NCI-H1930 (cell line): ENCODE measurements at places on chromosomes 12 and 14.

DNA sequence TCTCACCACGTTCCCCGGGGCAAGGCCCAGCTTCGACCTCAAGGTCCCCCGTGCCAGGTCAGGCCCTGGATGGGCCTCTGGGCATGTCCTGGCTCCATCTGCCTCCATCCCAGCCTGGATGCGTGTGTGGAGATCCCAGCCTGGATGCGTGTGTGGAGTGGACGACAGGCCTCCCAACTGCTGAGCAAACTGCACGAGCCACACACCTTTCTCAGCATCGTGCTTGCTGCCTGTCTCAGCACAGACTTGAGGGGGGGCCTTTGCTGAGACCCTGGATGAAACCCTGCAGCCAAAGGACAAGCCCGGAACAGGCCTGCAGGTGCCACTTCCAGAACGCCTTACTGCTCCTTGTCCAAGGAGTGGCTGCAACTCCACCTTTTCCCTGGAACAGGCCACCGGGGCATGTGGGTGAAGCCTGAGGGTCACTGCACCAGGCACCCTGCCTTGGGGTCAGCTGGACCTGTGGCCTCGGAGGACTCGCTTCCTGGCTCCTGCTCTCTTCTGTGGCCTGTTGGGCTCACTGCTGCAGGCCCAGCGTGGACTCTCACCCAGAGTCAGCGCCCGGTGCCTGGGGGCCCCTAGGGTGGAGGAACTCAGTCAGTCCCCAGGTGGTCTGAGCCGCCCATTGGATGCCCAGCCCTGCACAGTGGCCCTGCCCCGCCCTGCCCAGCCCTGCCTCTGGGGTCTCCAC, 176.0 kb downstream of the KIF26A start:
- no peak for DNase-seq

DNA sequence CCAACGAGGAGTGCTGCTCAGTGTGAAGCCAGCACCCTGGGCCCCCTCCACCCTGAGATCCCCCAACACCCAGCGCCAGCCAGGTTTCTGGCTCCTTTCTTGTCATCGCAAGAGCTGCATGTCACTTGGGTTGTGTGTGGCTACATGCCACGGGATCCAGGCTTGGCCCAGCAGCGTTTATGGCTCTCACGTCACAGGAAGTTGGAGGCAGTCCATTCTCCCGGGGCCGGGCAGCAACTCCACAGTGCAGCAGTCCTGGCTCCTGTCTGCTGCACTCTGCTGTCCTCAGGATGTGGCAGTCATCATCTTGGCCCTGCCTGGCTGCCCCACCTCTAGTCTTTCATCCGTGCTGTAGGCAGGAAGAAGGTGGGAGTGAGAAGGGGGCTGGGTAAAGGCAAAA, 78.3 kb downstream of the AACS start:
- no peak for DNase-seq

DNA sequence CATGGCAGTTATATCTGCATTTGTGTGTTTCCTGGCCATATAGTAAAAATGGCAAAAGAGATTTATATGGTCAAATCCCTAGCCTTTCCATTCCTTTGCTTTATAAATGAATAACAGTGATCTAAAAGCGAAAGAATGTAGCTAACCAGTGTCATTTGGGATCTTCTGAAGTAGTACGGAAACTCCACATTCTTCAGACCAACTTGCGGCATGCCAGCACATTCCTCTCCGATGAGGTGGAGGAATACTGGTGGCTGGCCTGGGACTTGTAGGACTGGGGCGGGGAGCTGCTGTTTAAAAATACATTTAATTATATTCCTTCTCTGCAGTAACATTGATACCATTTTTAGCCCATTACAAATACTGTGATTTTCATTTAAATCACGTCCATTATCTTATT, 85.3 kb downstream of the SAMD4A start:
- DNase-seq: no peak

DNA sequence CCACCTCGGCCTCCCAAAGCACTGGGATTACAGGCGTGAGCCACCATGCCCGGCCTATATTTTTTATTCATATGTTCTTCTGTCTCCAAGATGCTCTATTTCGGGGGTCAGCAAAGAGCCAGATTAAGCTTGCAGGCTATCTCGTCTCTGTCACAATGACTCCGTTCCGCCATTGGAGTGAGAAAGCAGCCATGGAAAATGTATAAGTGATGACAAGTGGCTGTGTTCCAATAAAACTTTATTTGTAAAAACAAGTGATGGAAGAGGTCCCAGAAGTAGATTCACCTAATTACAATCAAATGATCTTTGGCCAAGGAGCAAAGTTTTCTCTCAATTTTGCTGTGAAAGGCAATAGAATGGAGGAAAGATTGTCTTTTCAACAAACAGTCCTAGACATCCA, 342.6 kb downstream of the MED13L start:
- DNase-seq: no peak

DNA sequence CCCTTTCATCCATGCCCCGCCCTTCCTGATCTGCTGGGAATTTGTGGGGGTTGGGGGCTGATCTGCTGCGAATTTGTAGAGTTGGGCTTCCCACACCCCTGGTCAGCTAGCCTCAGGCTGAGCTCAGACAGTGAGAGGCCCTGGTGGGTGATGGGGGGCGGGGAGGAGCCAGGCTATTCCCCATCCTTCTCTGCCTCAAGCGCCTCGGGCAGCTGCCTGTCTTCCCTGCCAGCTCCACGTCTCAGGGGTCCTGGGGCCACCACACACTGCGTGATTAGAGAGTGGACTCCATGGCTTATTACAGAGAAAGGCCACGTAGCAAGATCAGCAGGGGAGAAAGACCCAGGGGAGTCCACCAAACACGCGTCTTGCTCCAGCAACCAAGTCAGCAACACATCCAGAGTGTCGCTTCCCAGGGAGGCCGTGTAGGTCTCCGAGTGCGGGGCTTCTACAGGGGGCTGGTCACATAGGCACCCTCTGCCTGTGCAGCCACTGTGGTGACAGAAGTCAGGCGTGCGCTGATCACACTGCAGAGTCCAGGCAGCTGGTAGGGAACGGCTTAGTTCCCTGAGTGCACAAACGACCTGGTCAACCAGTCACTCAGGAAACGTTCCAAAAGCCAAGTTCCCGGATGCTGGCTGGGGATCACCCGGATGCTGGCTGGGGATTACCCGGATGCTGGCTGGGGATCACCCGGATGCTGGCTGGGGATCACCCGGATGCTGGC, 254.4 kb upstream of the SFSWAP start:
- DNase-seq: no peak

DNA sequence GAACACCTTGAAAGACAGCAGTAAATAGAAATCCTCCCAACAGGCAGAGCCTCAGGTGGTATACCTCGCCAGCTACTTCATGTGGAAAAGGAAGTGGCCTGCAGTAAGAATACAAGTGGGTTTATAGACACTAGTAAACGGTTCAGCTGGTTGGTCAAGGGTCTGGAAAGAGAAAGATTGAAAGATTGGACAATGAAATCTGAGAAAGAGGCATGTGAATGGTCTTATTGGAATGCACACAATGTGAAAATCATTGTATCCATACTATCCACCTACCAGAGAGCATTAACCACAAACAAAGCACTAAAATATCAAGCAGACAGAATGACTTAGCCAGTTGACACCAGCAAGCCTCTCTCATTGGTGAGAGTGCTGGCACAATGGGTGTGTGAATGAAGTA, 98.2 kb downstream of the SSPN start:
- no peak for DNase-seq
